SHP77 treated with DMSO at 0.1 percent for 48 hours (cell line): ENCODE measurements at places on chromosomes 6 and 20.

GRCh38 chr20:63145156-63145555 is 70.8 kb downstream of the YTHDF1 start:
- no peak for DNase-seq

- DNase-seq: no peak
Observed at GRCh38 chr20:42986143-42986773, 203.4 kb downstream of the PTPRT start.

- DNase-seq: no peak
Observed at GRCh38 chr6:135226537-135226936, 45.4 kb downstream of the MYB start.

DNA sequence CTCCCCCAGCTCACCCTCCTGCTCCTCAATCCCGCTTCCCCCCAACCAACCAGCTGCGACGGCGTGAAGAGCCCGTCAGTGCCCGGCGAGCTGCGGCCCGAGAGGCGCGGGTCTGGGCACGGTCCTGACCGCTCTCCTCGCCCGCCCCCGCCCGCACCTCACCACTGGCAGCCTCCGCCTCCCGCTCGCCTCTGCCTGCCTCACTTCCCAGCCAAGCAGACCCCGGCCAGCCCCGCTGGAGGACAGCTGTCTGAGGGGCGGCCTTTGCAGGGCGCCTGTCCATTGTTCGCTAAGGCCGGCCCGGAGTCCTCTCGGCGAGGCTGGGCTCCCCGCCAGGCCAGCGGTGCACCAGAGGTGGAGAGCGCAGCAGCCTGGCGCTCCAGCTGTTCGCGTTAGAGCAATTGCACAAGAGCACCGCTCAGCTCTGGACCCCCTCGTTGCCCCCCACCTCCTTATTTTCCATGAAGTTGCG is 1.3 kb downstream of the SOBP start:
- DNase-seq: no peak

DNA sequence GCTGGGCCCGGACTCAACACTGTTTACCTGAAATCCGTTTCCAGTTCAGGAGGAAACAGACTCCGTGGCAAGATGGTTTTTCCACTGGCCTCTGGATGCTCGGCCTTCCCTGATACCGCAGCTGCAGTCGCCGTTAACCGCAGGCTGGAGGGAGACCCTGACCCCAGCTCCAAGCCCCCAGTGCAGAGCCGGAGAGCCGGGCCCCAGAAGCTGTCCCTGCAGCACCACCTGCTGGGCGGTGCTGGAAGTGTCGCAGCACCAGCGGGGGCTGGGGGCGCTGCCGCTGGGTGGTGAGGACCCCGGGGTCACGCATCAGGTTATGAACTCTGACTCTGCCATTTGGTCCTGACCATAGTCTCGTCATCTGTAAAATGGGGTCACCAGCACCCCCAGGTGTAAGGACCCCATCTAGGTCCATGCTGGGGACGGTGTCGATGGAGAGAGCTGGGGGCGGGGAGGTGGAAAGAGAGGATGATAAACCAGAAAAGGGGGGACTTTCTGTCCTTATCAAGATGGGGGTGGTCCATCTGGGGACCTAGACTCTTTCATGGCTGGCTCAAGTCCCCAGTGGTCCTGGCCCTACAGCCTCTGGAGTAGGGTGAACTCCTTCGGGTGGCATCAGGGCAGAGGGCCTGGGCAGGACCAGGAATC is 20.8 kb upstream of the CHRNA4 start:
- no peak for DNase-seq

- no peak for DNase-seq
Observed at GRCh38 chr6:125406741-125407140, 105.0 kb upstream of the HDDC2 start.

DNA sequence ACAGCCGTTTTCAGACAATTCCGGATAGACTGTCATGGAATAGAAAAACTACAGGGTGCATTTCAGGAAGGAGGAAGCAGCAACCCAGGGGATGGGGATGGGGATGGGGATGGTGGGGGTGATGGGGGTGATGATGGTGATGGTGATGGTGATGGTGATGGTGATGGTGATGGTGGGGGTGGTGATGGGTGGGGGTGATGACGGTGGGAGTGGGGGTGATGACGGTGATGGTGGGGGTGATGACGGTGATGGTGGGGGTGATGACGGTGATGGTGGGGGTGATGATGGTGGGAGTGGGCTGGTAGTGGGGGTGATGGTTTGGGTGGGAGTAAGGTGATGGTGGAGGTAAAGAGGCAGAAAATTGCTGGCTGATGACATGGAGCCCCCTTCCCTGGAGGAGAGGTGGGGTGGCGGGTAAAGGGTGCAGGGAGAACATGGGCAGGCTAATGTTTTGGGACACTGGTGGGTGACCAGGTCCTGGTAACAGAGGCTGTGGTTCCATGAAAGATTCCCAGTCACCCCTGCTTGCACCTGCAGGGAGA is 17.5 kb downstream of the LAMA5 start:
- no peak for DNase-seq

DNA sequence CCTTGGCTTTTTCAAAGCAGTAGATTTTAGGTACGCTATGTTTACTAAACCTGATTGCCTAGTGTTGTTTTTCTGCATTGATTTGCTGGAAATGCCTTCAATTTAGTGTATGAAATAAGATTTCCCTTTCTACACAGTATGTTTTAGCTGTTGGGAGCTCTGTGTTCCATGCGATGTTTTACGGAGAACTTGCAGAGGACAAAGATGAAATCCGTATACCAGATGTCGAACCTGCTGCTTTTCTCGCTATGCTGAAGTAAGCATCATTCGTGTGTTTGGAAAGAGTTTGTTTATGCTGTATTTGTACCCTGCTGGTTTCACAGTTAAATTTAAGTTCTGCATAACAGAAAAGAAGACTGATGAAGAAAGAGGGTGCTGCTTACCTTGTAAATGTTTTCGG is 1.9 kb downstream of the BTBD3 start:
- DNase-seq: no peak

DNA sequence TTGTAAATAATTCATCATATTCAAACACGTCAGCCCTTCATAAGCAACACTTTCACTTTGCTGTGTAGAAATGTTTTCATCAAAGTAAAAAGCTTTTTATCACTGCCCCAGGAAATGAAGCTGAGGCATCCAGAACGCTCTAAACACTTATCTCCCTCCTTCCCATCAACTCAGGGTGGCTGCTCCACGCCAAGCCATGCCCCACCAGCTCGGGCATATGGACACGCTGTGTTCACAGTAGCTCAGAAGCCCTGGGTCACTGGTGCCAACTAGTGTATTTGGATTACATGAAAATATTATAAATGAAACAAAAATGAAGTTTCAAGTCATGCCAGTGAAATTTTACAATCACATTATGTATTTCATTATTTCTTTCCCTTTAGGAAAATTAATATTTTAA is 10.3 kb downstream of the PDE10A start:
- no peak for DNase-seq

- no peak for DNase-seq
Observed at GRCh38 chr6:22008248-22008836, 288.5 kb downstream of the PRL start.

- DNase-seq: peak; percentile 75
Observed at GRCh38 chr6:162856885-162857284, 129.1 kb downstream of the PACRG start.

GRCh38 chr6:116666869-116667268 is 1.7 kb downstream of the ZUP1 start:
- no peak for DNase-seq

DNA sequence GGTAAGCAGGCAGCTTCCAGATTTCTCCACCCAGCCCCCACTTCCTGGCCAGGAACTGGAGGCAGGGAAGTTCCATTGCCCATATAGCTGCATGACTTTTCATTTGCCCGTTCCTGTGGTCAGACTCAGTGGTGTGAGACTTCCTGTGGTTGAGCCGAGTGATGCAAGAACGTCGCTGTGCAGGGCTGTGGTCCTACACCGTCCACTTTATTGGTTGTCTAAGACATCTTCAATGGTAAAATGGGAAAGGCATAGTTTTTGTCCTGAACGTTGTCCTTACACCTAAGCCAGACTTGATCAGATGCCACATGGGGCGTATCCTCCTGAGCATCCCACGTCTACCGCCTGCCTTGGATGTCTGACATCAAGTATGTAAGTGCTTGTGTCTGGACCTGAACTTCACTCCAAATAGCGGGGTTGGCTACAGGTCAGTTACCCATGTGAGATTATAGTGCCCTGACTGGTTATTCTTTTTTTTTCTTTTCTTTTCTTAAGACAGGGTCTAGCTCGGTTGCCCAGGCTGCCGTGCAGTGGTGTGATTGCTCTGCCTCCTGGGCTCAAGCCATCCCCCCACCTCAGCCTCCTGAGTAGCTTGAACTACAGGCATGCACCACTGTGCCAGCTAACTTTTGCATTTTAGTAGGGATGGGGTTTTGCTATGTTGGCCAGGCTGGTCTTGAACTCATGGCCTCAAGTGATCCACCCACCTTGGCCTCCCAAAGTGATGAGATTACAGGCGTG is 25.9 kb upstream of the GTSF1L start:
- DNase-seq: no peak

GRCh38 chr6:170269151-170269845 is 21.6 kb downstream of the DLL1 start:
- DNase-seq: peak; percentile 91

- DNase-seq: no peak
Observed at GRCh38 chr6:4295058-4295782, 159.8 kb upstream of the ECI2 start.

DNA sequence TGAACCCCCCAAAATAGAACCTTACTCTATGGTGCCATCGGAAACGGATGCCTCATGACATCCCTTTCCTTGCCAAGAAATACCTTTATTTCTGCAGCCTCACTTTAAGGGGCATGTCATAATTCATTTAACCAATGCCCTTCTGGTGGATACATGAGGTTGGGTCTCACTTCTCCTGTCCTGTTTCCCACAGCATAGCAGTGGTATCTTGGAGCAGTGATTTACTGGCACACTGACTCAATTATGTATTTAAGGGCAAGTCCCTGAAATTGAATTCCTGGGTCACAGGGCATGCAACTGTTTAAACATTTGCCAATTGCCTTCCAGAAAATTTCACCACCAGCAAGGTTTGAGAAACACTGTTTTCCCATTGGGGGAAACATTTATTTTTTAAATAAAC is 639 bp upstream of the LBP start:
- no peak for DNase-seq

GRCh38 chr20:9392892-9393857 is 121.2 kb upstream of the LAMP5 start:
- peak; percentile 38 for DNase-seq

DNA sequence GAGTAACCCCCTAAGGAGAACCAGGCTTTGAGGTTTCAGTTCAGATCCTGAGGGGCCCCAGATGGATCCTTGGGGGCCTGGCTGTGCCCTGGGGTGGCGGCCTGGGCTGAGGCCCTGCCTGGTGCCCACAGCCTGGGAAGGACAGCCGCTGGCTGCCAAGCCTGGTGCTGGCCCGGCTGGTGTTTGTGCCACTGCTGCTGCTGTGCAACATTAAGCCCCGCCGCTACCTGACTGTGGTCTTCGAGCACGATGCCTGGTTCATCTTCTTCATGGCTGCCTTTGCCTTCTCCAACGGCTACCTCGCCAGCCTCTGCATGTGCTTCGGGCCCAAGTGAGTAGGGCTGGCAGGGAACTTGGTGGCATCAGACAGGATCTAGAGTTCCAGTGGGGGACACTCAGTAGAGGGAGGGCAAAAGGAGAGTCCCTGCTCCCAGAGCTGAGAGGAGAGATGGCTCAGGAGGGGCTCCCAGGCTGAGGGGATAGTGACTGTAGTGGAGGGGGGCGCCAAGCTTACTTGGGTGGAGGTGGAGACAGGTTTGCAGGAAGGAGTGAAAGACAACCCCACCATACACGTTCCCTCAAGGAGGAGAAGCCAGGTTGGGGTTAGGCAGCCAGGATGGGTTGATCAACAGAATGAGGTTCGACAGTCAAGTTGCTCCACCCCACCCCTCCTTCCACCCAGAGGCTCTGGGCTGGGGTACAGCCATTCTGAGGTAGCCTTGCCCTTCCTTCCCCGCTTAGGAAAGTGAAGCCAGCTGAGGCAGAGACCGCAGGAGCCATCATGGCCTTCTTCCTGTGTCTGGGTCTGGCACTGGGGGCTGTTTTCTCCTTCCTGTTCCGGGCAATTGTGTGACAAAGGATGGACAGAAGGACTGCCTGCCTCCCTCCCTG is 9.5 kb downstream of the SLC29A1 start:
- no peak for DNase-seq

- DNase-seq: peak; percentile 69
Observed at GRCh38 chr20:20079102-20079784, 26.9 kb downstream of the CFAP61 start.

- no peak for DNase-seq
Observed at GRCh38 chr6:131456565-131456964, 116.5 kb upstream of the ARG1 start.

- no peak for DNase-seq
Observed at GRCh38 chr6:36649701-36650484, 28.6 kb upstream of the CDKN1A start.

GRCh38 chr6:137775227-137775626 is 91.8 kb upstream of the TNFAIP3 start:
- DNase-seq: no peak

GRCh38 chr6:147941143-147941542 is 401.5 kb upstream of the SASH1 start:
- no peak for DNase-seq

DNA sequence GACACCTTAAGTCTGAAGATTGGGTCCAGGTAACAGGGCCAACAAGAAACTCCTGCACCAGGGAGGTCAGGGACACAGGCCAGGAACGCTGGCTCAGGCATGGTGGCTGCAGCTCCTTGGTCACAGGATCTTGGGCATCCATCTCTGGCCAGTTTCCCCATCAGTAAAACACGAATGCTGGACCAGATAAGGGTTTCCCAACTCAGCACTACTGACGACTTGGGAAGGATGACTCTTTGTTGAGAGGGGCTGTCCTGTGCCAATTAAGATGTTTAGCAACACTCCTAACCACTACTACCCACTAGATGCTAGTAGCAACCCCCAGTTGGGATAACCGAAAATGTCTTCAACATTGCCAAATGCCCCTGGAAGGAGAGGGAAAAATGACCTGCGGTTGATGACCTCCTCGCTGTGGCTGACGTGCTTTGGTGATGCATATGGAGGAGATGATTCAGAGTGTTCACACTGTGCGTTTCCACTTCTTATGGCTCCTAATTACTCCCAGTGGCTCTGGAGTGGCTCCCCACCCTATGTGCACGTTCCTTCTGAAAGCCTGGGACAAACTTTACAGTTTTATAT is 261.9 kb downstream of the CDH26 start:
- no peak for DNase-seq

GRCh38 chr20:58886546-58886945 is 34.0 kb downstream of the GNAS start:
- no peak for DNase-seq

DNA sequence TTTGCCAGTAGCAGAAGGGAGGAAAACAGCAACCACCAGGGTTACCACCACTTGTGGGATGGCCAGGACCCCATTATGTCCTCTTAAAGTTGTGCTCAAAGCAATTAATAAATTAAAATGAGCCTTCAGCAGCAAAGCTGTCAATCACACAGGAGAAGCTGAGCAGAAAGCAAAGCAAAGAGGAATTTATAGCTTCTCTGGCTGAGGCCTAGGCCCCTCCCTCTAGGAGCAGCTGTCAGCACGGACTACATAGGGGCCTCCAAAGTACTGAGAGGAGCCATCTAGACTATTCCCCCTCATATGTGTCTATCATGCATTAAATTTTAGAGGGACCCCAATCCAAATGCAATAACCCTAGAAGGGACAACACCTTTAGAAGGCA is 6.4 kb downstream of the CCND3 start:
- no peak for DNase-seq

- DNase-seq: no peak
Observed at GRCh38 chr6:2434912-2435311, 189.5 kb upstream of the GMDS start.

GRCh38 chr6:100663219-100663863 is 198.6 kb upstream of the SIM1 start:
- no peak for DNase-seq
